Urinary bladder (tissue), 4 donors: ENCODE measurements at places on chromosomes 6 and 20. TPM values are rescaled to one million over a fixed set of nuclear protein-coding genes. Genes with fewer than 3 reads are reported as not detected.
A peak's percentile ranks its signal among the peaks of the same experiment; 100 is the strongest.

- no peak for DNase-seq
Observed at GRCh38 chr6:74199215-74199915, 503.4 kb downstream of the CD109 start.

DNA sequence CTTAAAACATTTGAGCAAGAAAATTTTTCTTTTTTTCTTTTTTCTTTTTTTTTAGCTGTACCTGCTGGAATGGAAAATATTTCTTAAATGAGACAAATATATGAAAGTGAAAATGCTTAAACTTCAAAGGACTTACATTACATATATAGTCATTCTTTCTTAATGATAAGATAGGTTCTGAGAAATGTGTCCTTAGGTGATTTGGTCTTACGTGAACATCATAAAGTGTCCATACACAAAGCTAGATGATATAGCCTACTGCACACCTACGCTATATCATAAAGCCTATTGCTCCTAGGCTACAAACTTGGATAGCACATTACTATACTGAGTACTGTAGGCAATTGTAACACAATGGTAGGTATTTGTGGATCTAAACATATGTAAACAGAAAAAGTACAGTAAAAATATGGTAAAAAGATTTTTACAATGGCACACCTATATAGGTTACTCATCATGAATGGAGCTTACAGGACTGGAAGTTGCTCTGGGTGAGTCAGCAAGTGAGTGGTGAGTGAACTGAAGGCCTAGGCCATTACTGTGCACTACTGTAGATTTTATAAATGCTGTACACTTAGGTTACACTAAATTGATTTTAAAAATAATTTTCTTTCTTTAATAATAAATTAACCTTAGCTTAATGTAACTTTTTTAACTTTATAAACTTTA is 54.6 kb downstream of the RPP21 start:
- DNase-seq: no peak

DNA sequence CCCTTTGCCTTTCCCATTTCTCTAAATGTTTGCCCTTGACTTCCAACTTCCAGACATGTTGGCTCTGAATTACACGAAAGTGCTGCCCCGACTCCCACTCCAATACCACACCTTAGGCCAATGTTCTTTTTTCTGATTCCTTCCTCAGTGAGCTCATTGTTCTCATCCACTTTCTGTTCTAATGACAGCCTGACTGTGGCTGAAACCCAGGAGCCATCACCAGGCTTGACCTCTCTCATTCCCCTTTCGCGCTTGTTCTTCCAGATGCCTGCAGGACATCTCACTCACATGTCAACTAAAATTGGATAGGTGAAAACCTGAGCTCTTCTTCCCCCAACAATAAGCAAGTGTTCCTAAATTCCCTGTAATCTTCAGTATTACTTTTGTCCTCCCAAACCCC is 40.4 kb downstream of the PTPRK start:
- no peak for DNase-seq

DNA sequence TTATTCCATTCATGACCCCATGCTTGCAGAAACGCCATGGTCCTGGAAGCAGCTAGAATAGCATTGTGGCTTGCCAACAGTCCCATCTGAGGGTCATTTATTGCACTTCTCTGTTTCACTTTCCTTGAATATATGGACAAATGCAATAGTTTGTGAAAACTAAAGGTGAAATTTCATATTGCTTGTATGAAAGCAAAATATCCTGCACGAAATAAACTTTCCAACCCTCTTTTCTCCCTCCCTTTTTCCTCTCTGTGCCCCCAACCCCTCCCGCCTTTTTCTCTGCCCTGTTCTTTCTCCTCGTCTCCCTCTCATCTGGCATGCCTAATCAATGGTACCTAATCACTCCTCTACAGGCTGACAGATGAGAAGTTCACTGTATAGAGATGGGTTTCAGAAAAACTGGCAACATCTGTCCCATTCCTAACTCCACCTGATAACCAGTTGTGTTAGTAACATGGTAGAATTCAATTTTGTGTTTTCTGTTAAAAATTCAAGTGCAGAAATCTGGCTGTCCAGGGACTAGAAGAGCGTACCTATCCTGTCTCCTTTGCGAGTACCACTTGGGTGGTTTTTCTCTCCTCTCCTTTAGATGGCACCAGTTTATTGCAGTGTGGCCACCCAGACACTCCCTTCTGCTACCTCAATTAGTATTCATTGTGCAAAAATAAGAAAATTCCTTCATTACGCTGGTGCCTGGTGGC is 198.6 kb downstream of the FOXA2 start:
- no peak for DNase-seq

GRCh38 chr6:109221543-109222195 is 126.4 kb downstream of the CEP57L1 start:
- no peak for DNase-seq

Gene PRSS16
- 2.0 TPM for total RNA-seq

- DNase-seq: peak; percentile 47
Observed at GRCh38 chr6:39812853-39813533, 20.8 kb downstream of the DAAM2 start.

Gene BPI
- 0.32 TPM for total RNA-seq

DNA sequence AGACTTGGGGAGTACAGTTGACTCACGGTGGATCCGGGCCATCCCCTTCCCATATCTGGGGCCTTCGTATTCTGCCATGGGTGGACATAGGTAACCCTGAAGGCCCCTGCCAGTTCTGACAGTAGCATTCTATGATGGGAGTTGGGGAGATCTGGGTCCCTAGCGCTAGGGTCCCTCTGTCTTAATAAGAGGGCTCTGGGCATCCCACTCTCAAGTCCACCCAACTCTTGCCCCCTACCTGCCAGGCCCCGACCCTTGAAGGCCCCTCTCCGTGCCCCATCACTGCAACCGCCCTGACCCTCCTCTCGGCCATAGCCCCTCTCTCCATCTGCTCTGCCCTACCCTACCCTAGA is 6.5 kb upstream of the CAPN11 start:
- DNase-seq: no peak

- no peak for DNase-seq
Observed at GRCh38 chr6:46651816-46652215, 802 bp downstream of the CYP39A1 start.

Gene PXDC1
- total RNA-seq: 26.6 TPM

- no peak for DNase-seq
Observed at GRCh38 chr20:19291024-19291817, 78.8 kb downstream of the SLC24A3 start.

Gene EYS
- total RNA-seq: 4.4 TPM

- DNase-seq: no peak
Observed at GRCh38 chr6:139533573-139534471, 159.4 kb upstream of the CITED2 start.

Gene OLIG3
- not detected for total RNA-seq

Gene SLC26A8
- total RNA-seq: 0.11 TPM

DNA sequence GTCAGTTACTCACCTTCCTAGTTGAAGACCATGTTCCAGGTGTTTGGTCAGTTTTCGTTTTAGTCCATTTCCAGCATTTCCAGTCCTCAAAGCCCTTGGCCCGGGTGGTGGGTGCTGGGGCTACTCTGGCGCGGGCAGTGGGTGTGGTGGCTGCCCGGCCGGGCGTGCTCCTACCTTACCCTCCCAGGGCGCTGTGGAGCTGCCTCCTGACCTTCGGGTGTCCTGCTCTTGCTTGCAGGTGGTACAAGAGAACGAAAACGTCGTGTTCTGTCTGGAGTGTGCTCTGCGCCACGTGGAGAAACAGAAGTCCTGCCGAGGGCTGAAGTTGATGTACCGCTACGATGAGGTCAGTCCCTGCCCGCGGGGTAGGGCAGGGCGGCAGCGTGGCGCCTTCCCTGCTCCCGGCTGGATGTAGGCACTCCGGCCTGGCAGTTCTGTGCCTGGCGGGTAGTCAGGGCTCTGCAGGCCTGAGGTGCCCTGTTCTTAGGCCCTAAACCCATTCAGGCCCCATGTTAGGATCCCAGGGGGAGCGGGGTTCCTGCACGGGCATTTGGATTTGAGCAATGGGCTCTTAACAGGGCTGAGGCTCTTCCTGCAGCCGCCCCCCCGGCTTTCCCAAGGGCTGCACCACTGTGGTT is 145.8 kb downstream of the DTNBP1 start:
- no peak for DNase-seq

Gene GJA1
- total RNA-seq: 160 TPM

- DNase-seq: no peak
Observed at GRCh38 chr6:144335914-144336313, 50.8 kb downstream of the UTRN start.

DNA sequence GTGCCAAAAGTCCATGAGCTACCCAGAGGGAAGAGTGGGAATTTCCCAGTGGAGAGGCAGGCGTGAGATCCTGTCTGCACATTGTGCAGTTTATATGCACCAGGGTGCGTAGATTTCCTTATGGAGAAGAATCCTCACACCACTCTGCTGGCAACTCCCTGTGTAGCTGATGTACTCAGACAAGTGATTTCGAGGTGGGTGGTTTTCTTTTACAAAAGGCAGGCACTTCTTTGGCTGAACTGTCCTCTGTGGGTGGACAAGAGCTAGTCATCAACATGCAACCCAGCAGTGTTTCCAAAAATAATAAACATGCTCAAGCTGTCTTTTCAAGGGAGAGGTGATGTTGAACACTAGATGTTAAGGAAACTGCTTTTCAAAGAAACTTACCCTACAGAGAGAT is 121.7 kb upstream of the NXT1 start:
- DNase-seq: no peak

- no peak for DNase-seq
Observed at GRCh38 chr20:22776369-22776768, 192.0 kb upstream of the FOXA2 start.

Gene GNAS-AS1
- 1.4 TPM for total RNA-seq

GRCh38 chr6:20314866-20315845 is 86.5 kb upstream of the E2F3 start:
- DNase-seq: no peak

- no peak for DNase-seq
Observed at GRCh38 chr20:10709916-10710315, 36.1 kb upstream of the JAG1 start.

GRCh38 chr20:38418509-38419204 is 16.5 kb downstream of the SNHG17 start:
- no peak for DNase-seq

Gene PEDS1
- total RNA-seq: 9.9 TPM

- no peak for DNase-seq
Observed at GRCh38 chr6:38354037-38354381, 285.7 kb downstream of the BTBD9 start.

Gene SNRNP48
- 34.4 TPM for total RNA-seq

DNA sequence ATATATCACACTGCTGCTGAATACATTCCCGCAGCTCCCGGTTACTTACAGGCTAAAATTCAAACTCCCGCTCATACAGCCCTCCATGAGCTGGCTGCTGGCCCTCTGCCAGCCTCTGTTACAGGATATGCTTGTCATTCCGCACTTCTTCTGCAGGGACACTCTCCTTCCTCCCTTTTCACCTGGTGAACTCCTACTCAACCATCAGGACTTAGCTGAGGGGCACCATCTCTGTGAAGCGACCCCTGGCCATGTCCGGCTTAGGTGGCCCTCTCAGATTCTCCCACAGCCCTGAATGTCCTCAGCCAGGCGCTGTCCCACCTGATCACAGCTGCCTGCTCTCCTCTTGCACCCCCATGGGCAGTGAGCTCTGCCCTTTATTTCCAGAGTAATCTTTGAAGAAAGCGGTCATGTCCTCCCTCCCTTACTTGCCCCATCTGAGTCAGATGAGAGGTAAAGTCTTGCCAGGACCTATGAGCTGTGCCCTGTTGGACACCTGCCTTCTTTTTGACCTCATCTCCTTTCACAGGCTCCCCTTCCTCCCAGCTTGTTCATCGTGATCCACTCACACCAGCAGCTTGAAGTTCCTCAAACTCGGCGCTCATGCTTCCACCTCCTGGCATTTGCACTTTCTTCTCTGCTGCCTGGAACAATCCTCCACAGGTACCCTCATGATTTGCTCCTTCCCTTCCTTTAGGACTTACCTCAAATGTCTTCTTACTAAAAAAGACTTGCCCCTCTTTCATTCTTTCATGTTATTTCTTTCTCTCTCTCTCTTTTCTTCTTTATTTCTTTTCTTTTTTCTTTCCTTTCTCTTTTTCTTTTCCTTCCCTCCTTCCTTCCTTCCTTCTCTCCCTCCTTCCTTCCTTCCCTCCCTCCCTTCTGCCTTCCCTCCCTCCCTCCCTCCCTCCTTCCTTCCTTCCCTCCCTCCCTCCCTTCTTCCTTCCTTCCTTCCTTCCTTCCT is 5.6 kb downstream of the CYP24A1 start:
- no peak for DNase-seq

Gene ADGB
- 0.05 TPM for total RNA-seq

GRCh38 chr6:3751730-3752530 is 417 bp upstream of the PXDC1 start:
- no peak for DNase-seq

DNA sequence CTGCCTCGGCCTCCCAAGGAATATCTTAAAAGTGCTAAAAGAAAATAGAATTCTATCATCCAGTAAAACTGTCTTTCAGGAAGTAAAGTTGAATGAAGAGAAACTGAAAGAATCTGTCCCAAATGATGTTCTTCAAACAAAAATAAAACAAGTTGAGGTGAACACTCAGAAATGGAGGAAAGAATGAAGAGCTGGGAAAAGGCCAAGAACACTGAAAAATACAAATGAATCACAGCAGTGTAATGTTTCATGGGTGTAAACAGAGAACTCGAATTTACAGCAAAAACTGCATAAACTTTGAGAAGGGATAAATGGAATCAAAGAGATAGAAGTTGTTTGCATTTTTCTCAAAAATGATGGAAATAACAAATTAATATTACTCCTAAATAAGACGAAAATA is 317.3 kb downstream of the TAF4 start:
- no peak for DNase-seq

Gene C4B
- 4.7 TPM for total RNA-seq
